T-helper 2 cell treated with Interferon-gamma antibody and Interleukin-4, amounts not matched to agents 5 μg/mL and 100 μg/mL, for 36 hours (primary cell): ENCODE measurements at places on chromosomes 6 and 20.

DNA sequence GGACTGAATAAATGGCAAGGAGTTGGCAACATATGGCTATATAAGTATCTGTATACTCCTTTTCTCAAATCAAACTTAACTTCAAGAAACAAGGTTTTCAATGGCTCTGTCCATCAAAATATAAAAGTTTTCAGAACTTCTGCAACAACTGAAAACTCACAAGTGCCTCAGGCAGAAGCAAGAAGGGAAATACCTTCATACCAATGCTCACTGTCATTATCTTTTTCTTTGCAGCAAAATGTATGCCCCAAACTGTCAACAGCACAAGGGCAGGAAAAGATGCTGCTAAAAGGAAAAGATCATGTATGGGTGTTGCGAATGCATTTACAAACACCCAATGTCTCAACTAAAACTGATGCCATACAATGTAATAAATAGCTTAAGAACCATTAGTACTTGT lies 45.9 kb downstream of the PTPRK start:
- no peak for DNase-seq

DNA sequence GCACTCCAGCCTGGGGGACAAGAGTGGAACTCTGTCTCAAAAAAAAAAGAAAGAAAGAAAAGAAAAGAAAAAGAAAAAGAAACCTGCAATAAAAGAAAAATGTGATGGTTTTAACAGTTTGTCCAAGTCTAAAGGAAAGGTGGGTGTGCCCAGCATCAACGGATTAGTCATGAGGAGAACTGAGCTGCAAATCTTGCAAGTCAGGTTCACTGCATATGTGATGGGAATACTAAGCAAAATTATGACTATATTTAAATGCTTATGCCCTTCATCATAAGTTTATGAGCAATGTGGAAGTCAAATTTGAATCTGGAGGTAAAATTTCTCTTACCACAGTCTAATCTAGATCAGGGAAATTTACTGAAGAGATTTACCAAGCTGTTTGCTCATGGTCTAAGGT lies 13.1 kb upstream of the CDK19 start:
- no peak for DNase-seq

- DNase-seq = no peak
Measured at GRCh38 chr20:25508083-25508770, 77.1 kb downstream of the NINL start.

GRCh38 chr6:169850154-169850553 lies 98.7 kb downstream of the ERMARD start:
- no peak for DNase-seq

DNA sequence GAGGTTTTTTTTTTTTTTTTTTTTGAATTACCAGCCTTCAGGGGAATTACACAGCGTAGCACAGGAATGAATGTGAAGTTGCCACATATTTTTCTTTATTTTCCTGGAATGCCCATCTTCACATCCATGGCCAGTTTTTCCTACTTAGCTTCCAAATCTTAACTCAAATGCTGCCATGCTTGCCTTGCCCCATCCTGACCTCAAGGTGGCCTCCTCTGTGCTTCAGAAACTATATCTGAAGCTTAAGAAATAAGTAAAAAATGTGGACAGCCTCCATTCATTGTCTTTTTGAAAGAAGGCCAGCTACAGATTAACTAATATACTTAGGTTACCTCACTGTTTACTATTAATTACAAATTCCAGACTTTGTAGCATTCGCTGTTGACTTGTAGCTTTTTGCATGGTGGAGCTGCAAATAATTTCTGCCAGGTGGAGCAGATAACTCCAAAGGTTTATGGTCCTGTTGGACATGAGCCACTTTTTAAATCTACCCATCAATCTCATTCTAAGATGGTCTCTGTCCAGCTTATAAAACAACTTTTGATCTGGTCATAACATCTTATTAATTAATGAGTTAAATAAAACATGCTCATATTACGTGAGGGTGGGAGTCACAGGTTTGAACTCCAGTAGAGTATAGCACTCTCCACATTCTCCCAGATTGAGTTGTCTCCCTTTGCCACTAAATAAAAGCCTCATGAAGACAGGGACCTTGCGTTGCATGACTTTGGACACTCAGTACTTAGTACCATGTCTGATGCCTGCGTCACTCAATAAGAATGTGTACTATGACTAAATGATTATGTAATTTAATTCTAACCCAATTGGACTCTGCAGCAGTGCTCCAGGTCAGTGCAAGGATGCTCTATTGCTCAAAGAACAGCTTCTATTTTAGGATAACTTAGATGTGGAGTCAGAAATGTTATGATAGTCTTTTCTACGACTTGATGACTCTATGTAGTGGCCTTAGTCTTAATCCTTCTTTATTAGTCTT lies 678.6 kb upstream of the CITED2 start:
- no peak for DNase-seq

DNA sequence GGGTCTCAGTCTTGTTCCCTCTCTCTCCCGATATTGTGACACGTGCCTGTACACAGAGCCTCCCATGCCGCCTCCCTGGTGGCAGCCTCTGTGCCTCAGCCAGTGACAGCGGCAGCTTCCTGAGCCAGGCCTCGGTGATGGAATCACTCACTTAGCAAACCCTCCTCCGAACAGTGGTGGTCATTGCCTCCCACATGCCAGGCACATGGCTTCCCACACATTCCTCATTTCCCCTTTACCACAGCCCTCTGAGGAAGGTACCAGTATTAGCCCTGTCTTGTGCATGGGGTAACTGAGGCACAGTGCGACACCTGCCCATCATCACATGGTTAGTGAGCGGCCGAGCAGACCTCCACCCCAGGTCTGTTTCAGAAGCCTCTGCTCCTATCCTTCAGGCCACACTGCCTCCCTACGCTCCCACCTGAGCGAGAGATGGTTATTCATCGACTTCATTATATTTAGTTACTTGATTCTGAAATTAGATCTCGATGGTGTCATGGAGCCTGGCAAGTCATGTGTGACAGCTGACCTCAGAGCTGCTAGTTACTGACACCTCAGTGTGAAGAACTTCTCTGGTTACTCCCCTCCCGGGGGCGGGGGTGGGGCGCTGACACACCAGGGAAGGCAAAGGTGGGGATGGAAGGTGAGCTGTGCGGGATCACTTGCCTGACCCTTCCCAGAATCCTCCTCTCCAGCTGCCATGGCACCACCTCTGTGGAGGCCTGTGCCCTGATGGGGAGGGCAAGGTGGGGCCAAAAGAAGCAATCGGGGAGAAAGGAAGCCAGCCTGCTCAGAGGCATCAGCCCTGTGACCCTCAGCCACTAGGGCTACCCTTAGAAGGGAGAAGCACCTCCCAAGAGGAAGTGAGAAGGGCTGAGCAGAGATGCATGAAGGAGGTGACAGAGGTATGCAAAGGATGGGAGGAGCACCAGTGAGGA lies 17.9 kb downstream of the MDGA1 start:
- no peak for DNase-seq

DNA sequence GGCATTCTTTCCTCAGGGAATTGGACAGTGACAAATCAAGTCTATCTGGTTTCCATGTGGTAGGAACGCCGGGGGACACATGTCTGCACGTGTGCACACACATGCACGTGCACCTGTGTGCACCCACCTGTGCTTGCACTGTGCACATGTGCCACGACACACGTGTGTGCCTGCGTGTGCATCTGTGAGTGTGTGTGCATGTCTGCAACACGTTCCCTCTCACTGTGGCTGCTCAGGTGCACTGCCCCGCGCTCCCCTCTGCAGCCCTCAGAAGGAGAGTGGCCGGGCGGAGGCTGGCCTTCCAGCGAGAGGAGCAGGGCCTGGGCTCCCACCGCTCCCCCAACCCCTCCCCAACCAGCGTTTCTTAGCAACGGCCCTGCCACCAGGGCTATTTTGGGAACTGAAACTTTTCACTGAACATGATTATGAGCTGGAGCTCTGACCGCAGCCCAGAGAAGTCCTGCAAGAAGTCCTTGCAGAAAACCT lies 147.8 kb downstream of the PHACTR3 start:
- DNase-seq = no peak

- no peak for DNase-seq
Measured at GRCh38 chr6:37482606-37483251, 17.0 kb downstream of the CCDC167 start.

DNA sequence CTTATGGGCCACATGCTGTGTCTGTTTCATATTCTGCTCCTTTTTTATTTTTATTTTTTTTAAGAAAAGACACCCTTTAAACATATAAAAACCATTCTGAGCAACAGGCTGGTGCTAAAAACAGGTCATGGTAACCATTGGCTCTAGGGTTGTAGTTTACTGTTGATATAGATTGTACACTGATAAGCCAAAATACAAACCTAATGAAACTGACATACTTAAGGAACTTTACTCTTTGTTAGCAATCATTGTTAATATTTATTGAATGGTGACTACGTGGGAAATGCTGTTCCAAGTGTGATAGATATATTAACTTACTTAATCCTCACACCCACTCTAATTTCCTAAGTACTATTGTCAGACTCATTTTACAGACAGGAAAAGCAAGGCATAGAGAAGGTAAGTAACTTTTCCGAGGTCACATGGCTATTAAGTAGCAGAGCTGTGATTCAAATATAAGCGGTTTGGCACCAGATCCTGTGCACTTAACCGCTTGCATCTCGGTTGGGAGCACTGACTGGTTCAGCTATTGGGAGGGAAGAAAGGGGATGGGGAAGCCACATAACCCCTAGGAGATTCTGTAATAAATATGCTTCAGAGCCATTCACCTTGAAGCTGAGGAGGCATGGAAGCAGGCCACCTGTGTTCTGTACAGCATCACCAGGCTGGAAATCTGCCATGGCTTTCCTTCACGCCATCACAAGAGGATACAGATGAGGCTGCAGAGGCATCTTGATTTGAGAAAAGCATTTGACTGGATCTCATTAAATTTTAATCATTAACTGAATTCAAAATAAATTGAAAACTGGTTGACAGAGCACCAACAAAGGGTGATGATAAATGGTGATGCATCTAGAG lies 4.9 kb downstream of the TRAF3IP2 start:
- no peak for DNase-seq

DNA sequence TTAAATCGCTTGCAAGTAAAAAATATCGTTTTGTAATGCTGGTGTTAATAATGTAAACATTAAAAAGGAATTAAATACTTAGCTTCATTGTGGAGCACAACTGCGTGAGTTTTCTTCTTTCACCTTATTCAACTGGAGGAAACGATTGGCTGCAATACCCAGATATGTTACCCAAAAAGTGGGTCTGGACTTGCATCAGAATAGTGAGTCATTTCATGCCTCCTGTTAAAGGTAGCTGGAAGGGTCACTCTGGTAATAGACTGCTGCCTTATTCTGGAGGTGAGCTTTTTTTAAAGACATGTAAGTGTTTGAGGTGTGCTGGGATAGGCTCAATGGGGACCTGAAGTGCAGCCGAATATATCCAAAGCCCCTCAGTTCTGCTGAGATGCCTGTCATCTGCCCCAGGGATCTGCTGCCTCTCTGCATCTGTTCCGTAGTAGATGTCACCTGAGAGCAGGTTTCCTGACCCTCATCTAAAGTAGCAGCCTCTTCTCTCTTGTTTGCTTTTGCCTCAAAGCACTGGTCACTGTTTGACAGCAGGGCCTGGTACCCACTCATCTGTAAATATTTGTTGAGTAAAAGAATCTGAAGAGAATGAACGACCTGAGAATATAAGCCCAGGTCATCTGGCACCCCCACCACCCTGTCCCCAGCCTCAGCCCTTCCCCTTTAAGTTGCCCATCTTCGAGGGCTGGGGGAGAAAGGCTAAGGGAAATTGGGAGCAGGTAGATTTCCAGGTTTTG lies 5.6 kb upstream of the UQCC2 start:
- no peak for DNase-seq

- DNase-seq = no peak
Measured at GRCh38 chr6:139175389-139175948, 40.6 kb downstream of the HECA start.

- no peak for DNase-seq
Measured at GRCh38 chr6:100322886-100323285, 141.8 kb downstream of the SIM1 start.

GRCh38 chr6:18845896-18846295 lies 458.7 kb downstream of the RNF144B start:
- no peak for DNase-seq

GRCh38 chr20:19971116-19971515 lies 46.0 kb upstream of the NAA20 start:
- DNase-seq = no peak

DNA sequence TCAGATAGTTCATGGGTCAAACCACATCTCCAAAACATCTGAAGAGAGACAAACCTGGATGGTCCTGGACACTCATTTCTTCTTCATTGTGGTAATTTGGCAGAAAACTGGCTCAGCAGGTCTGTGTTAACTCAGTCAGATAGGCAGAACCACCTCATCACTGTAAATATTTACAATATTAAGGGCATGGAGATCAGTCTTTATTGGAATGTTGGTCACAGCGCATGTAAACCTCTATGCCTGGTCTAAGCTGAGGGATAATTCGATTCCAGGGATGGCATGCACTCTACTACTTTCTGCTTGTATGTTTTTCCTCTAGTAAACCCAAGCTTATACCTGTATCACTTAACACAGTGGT lies 4.0 kb upstream of the TBC1D7 start:
- no peak for DNase-seq

DNA sequence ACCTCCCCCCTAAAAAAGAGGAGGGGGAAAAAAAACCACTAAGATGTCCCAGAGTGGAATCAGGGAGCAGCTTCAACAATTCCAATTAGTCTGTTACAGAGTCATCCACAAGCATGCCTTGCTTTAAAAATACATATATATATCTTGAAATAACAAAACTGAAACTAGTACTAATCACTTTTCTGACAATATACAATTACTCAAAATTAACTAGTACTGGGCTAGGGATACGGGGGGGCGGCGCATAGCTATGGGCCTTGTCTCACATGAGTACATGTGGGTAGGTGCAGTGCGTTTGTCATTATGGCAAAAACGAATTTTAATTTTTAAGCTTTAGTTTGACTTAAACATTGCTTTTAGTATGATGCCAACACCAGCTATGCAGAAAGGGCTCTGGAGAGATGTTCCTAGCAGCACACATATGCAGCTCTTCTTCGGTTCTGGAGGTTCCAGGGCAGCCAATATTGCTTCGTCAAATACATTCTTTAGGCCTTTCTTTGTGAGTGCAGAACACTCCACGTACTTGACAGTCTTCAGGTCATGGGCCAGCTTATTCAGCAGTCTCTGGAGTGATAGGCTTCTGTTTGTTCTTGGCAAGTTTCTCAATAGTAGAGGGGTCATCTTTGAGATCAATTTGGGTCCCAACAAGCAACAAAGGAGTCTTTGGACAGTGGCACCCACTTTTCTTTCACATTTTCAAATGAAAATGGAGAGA lies 38.8 kb downstream of the ITCH start:
- no peak for DNase-seq

DNA sequence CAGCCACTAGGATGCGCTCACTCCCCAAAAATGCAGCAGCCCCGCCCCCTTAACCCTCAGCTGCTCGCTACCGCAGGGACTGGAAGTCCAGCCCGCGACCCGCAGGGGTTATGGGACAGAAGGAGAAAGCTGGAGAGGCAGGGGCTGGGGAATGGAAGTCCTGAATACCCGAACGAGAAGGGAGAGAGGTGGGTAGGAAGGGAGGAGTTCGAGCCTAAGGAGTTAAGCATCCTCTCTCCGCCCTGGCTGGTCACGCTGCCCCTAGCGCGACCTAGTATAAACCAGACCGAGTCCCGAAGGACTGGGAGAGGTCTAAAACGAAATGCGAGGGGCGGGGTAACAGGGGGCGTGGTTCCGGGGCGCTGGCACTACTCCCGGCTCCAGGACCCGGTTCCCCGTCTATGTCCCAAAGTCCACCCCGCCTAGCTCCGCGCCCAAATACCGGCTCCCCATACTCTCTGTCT lies 448 bp upstream of the DDAH2 start:
- DNase-seq = peak; percentile 76
